Stimulated activated CD8-positive, alpha-beta memory T cell treated with anti-CD3 and anti-CD28 coated beads, Interleukin-15, amount 100 ng/mL, for 4 hours (primary cell): ENCODE measurements at places on chromosomes 3 and 15.

DNA sequence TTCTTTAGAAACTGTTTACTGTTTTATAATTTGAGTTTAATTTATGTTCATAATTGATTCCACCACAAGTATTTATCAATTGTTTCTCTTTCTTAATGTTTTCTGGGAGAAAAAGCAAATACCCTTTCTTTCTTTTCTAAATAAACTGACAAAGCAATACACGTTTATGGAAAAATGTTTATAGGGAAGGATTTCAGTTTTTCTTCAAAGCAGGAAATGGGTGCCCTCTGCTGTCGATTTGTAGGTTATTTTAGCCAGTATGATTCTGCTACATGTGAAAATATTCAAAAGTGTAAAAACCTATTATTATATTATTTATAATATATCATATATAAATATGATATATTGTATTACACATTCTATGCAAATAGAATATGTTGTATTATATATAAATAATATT is 921.0 kb upstream of the ROBO1 start:
- DNase-seq: no peak

- DNase-seq: no peak
Observed at GRCh38 chr15:39079296-39079847, 501.5 kb upstream of the THBS1 start.

- DNase-seq: no peak
Observed at GRCh38 chr3:143302638-143303171, 183.1 kb downstream of the CHST2 start.

GRCh38 chr3:50632450-50632849 is 15.5 kb downstream of the MAPKAPK3 start:
- DNase-seq: no peak

GRCh38 chr3:52454938-52455282 is 494 bp upstream of the NISCH start:
- no peak for DNase-seq

DNA sequence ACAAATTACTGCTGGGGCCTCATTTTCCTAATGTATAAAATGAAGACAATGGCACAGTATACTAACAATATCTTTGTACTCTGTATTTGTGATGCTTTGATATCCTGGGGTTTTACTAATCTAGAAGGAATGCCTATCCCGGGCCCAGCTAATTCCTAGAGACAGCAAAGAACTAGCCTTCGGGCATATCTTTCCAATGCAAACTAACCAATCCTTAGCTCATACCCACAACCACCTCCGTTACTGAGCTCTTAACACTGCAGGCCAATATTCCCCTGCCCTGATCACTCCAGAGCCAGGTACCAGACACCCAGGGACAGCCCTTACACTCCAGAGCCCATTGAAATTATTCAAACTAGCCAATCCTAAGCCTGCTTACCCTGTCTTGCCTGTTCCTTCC is 309.0 kb downstream of the ULK4 start:
- DNase-seq: no peak

- no peak for DNase-seq
Observed at GRCh38 chr15:90813796-90814190, 54.6 kb upstream of the FURIN start.

GRCh38 chr3:49899815-49900214 is 3.9 kb downstream of the MST1R start:
- no peak for DNase-seq

- DNase-seq: no peak
Observed at GRCh38 chr3:51401735-51402134, 10.7 kb downstream of the RBM15B start.

GRCh38 chr3:154781595-154781994 is 298.5 kb upstream of the MME start:
- no peak for DNase-seq

- DNase-seq: no peak
Observed at GRCh38 chr3:121566773-121567172, 976 bp upstream of the ARGFX start.
